ENCODE measurements at places on chromosomes 6 and 20.

- DNase-seq: no peak
Observed at GRCh38 chr20:16011519-16011918, 561.7 kb downstream of the KIF16B start.

DNA sequence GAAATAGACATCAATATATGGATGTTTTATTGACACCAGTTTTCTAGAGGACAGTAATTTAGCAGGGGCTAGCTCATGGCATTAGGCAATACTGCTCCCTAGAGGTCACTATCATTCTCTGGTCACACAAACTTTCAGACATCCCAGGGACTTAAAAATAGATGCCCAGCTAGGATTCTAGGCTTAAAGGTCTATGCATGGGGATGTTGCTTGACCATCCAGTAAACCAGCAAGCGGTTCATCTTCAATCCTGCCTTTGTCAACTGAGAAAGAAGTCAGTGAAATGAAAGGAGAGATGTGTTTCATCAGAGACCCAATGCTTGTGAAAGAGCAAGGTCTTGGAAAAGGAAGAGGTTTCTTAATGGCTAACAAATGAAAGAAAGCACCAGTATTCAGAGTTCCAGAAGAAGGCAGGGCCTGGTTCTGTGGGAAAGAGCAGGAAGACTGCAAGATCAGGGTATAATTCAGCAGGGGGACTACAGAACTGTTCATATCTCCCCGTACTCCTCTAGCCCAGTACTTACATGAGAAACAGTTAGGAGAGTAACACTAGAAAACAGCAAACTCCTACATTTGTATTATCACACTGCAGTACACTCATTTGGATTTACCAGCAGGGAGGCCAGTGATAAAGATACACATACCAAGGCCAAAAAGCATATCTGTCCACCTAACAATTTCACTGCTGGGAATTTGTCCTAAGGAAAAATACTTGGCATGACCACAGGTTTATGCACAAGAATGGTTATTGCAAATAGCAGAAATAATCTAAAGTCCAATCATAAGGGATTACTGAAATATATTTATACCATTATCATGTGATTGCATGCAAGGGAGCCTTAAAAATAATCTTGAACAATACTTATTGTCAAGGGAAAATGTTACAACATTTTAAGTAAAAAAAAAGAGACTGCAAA is 151.4 kb upstream of the LAMA2 start:
- DNase-seq: no peak

DNA sequence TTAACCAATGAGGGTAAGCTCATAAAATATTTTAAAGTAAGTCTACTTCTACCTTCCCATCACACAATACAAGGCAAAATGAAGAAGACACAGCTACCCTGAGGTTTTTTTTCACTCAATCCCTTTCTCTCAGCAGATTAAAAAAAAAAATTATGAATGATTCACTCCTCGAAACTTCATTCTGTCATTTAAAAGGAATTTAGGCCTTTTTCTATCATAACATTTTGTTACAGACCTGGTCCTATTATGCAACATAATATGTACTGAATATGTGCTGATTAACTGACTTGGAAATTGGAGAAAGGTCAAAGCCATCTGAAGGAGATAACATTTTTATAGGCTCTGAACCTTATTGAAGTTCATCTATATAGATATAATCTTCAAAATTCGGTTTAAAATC is 45.5 kb downstream of the PRL start:
- DNase-seq: no peak

GRCh38 chr6:155510879-155511278 is 55.2 kb upstream of the NOX3 start:
- DNase-seq: no peak

DNA sequence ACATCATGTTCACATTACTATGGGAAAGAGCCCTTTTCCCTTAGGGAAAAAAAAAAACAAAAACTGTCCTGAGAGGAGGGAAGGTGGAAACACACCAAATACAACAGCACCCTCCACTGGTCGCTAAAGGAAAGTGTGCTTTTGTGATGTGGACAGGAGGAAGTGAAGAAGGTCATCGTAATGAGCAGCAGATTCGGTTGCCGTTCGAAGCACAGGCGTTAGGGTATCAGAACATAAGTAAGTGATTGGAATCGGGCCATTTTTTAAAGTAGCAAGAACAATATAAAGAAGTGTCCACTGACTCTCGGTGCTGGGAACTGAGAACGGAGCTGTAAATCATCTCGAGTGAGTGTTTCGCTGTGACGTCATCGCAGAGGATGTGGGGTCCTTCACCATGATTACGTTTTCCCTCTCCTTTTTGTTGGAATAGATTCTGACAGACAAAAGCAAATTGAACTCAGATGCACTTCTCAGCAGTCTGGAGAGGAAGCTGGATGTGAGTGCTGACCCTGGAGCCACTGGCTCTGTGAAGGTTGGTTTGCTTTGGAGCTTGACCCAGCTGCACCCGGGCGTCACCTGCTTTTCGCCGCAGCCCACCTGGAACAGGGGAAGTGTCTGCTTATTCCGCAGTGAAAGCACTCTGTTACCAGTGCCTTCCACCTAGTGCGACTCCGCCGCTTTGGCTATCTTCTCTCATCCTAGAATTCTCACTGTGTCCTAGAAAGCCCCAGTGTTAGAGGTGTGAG is 203.6 kb upstream of the GMDS start:
- DNase-seq: no peak

DNA sequence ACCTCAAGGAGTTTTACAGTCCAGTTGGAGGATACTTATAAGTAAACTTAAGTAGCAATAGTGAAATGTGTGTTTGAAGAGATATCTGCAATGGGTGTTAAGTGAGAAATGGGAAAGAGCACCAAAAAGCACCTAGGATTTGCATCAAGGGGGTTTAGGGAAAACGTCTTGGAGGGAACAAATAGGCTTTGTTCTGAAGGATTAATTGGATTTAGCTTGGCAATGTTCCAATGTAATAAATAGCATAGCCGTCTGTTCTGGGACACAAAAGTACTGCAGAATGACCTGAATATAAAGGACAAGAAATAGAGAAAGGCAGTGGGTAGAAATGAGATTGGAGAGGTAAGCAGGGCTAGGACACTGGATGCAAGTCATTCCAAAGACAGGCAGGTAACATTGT is 2.8 kb upstream of the MYO6 start:
- DNase-seq: peak; percentile 16

DNA sequence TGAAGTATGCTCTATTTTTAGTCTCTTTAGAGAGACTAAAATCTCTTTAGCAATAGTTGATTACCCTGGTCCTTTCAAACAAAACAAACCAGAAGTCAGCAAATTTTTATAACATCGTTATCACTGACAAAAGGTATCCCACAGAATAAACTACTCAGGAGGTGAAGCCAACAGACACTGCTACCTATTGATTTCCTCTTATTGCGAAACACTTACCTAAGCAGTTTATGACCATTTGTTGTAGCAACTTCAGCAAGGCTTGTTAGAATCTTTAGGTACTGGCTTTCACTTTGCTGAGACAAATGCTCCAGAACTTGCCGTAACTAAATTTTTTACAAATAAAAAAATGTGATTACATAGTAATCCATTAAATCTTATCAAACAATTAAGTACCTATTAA is 64.4 kb downstream of the HACE1 start:
- no peak for DNase-seq

DNA sequence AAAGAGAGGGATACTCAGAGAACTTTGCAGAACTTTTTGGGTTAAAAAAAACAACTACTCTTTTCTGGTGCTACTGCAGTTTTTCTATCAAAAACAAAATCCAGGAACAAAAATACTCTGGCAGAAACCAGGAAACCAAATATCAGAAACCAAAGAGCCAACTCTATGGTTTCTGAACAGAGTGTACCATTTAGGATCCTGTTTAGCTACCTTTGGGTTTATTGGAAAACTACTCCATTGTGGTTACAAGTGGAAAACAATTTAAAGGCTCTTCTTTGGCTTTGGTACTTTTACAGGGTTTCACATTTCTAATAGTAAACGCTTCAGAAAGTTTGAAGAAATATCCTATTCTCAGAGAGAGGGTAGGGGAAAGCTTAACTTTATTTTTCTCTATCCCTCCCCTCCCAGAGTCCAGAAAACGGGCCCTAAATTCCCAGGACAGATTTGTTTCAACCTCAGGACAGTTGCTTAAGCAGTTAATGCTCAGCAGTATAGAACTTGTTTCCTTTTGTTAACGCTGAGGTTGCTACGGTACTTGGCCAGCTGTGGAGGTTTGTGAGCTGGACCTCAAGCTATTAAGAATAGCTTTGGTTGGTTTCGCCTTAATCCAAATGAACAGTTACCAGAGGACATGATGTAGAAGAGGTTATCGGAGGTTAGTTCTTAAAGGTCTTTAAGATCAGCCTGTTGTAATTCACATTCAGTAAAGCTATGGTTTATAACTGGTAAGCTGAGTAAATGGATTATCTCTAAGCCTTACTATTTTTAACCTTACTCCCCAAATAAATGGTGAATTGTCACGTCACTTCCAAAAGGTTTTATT is 47.9 kb downstream of the FOXO3 start:
- DNase-seq: no peak

- no peak for DNase-seq
Observed at GRCh38 chr6:116450769-116451740, 10.1 kb upstream of the CALHM6 start.

DNA sequence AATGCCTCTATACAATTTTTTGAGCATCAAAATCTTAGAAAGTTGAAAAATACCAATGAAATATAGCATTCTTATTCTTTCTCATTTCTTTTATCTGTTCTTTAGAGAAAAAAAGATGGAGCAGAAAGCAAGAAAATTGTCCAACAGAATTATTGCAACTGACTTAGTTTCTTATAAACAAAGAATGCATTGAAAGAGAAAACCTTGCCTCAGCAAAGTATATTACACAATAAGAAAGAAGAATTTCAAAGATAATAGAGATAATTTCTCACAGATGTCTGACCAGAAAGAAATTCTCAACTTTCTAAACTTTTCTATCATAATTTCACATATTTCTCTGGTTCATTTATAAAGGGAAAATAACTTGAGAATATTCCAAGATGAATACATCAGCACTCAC is 47.0 kb upstream of the PRND start:
- no peak for DNase-seq

- DNase-seq: no peak
Observed at GRCh38 chr6:130229645-130230044, 6.9 kb upstream of the SAMD3 start.

- DNase-seq: no peak
Observed at GRCh38 chr6:161374971-161375873, 101.4 kb upstream of the AGPAT4 start.

DNA sequence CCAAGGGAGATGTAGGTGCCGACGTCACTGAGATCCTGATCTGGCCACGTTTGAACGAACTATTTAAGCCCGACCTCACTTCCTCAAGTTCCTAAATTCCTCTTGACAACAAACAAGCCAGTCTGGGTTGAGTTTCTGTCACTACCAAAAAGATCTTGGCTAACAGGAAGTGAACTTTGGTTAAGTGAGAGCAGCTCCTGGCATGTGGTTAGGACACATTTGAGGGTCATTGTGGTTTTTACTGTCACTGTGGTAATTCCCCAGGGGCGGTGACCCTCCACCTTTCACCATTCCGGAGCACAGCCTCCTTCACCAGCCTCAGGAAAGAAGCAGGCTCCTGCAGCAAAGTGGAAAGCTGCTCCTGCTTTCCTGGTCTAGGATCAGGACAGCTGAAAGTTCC is 43.1 kb upstream of the ZNF831 start:
- DNase-seq: no peak

GRCh38 chr6:56549014-56549413 is 93.7 kb downstream of the DST start:
- DNase-seq: no peak

DNA sequence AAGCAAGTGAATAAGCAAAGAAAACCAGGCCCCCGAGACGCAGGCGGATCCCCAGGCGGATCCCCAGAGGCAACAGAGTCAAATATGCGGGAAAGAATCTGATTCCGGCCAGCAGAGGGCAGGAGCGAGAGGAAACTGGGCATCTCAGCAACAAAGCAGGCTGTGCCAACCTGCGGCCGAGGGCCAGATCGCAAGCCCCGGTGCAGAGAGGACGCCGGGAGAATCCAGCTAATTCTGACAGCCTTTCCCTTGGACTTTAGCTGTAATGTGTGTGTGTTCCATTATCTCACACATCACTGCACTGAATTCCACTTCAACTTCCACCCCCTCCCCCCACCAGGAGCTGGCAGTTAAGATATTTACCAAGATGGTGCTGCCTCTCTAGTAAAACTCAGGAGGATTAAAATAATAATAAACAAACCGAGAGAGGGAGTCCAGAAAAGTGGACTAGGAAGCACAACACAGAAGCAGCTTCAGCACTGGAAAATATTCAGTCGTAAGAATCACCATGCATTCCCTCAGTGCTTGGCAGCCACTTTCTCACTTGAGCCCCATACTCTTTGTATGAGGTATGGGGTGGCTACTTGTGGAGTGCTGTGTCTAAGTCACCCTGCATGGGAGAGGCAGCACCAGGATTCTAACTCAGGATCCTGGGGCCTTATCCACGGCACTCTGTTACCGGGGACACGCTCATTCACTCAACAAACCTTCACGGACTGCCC is 66.2 kb upstream of the SNX9 start:
- DNase-seq: peak; percentile 61

DNA sequence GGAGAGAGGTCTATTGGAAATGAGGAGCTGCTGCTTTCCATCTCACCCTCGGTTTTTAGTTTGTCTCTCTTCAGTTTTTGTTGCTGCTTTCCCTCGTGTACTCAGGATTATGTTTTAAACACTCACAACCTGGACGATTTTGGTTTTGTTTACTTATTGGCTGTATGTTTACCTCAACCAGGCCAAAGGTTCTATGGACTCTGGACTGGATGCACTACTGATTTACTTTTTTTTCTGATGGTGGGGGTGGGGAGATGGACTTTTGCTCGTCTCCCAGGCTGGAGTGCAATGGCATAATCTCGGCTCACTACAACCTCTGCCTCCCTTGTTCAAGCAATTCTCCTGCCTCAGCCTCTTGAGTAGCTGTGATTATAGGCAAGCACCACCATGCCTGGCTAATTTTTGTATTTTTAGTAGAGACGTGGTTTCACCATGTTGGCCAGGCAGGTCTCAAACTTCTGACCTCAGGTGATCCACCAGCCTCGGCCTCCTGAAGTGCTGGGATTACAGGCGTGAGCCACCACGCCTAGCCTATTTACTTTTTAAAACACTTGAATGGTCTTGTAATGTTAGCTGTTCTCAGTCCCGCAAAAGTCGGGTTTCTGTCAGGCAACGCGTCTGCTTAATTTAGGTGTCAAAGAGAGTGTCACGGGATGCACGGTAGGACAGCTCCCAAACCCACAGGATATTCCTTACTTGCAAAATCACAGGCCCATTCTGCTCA is 148.2 kb upstream of the RIPOR2 start:
- no peak for DNase-seq

DNA sequence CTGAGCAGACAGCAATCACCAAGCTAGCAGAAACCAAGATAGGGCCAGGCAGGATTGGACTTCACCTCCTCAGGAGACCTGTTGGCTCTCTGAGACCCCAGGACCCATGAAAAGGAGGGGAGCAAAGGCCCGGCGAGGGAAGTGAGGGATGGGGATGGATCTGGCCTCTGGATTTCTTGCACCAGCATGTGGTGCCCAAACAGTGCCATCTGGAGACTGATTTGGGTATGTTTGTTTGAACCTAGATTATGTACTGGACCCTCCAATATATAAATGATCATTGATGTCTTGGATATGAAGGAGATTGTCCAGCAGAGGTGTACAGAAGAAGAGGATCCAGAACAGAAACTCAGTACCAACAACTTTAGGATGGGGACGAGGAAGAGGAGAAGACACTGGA is 83.4 kb upstream of the LY86 start:
- DNase-seq: no peak

GRCh38 chr6:4611429-4612129 is 164.6 kb upstream of the CDYL start:
- DNase-seq: no peak

Measured in NCI-H1048 (cell line).